ENCODE measurements at places on chromosomes 5 and 9.

DNA sequence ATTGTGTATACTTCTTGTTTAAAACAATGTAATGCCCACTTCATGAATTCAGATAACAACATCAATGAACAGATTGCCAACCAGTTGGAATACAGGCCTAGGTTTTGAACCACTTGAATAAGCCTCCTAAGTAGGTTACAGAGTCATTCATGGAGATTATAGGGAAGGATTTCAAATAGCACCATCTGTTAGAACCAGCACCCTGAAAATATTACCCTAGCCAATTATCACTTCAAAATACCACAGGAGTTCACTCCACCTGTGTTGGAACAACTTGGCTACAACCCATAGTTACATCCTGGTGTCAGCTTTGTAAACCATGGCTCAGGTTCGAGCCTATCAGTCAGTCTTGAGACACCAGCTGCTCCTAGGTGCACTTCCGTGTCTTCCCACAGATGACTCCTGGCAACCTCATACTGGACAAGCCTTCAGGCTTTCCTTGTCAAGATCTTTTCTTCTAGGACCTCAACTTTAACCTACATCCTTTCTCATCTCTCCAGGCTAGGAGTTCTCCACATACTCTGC is 350.0 kb downstream of the DEPDC1B start:
- no peak for DNase-seq

DNA sequence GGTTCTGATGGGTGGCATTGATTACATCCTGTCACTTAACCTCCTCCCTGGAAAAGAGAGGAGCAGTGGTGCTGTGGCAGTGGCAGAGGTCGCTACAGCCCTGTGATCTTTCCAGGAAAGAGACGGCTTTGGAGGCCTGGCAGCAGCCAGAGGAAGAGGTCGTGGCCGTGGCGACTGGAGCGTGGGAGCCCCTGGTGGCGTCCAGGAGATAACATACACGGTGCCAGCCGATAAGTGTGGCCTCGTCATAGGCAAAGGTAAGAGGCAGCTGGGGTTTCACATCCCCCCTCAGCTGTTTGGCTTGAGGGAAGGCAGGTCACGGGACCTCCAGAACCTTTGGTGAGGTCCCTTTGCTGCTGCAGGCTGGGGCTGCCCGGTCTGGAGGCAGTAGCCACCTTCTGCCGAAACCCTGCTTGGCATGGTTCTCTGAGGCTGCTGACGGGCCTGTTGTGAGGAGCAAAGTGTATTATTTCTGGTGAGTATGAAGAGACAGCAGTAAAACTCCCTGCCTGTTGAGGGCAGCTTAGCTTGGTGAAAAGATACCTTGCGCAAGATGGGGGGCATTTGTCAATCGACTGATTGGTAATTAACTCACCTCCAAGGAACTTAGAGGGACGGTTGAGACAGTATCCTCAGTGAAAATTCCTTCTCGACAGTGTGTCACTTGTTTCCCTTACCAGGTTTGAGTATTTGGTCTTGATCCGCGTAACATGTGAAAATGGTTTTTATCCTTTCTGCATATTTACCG is 38.0 kb upstream of the PRDM12 start:
- DNase-seq = peak; percentile 22

GRCh38 chr9:4742246-4742645 is 1.2 kb upstream of the AK3 start:
- DNase-seq = peak; percentile 47

GRCh38 chr9:93667006-93667405 is 90.6 kb downstream of the PHF2 start:
- no peak for DNase-seq

DNA sequence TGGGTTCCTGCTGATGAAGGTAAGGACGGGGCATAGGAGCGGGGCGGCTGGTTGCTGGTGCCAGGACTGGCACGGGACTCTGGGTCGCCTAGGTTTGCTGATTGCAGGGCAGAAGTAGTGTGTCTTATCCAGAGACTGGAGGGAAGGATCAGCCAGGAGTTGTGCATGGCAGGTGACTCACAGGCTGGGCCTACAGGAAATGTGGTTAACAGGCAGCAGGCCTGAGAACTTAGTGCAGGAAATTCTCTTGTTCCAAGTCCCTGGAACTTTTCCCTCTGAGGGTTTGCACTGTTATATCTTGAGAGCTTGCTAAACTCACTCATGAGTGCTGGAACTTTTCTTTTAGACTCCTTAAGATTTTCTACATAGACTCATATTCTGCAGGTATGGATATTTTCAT is 95.1 kb downstream of the ANXA2R start:
- DNase-seq = peak; percentile 95

GRCh38 chr5:131991593-131992324 is 19.7 kb downstream of the ACSL6 start:
- no peak for DNase-seq

- no peak for DNase-seq
Observed at GRCh38 chr9:123343443-123344191, 12.4 kb upstream of the CRB2 start.

GRCh38 chr9:731474-731873 is 110.0 kb upstream of the DMRT1 start:
- no peak for DNase-seq

GRCh38 chr9:136062657-136063439 is 32.2 kb downstream of the NACC2 start:
- no peak for DNase-seq

GRCh38 chr5:72441862-72442540 is 65.2 kb downstream of the ZNF366 start:
- peak; percentile 97 for DNase-seq

DNA sequence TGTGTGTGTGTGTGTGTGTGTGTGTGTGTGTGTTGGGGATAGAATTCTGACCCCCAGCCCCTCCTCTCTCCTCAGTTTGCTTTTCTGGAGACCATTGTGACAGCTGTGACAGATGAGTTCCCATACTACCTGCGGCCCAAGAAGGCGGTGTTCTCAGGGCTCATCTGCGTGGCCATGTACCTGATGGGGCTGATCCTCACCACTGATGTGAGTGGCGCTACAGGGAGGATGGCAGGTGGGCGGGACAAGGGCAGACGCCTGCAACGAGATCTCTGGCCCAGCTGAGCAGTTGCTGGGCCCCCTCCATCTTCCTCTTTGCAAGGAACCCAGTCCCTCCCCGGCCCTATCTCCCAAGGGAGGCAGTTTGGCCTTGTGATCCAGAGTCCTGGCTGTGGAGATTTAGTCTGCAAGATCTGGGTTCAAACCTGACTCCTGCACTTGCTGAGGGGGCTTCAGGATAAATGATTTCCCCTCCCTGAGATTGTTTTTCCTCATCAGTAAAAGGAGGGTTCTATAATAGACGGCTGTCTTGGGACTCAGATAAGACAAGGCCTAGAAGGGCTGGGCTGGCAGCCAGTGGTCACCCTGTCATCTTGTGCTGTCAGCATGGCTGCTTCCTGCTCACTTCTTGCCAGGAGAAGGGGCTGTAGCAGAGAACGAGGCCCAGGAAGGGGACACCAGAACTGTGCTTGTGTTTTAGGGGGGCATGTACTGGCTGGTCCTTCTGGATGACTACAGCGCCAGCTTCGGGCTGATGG is 14.1 kb downstream of the SLC6A7 start:
- DNase-seq = no peak

GRCh38 chr5:54049144-54049543 is 261.2 kb downstream of the ARL15 start:
- peak; percentile 6 for DNase-seq

DNA sequence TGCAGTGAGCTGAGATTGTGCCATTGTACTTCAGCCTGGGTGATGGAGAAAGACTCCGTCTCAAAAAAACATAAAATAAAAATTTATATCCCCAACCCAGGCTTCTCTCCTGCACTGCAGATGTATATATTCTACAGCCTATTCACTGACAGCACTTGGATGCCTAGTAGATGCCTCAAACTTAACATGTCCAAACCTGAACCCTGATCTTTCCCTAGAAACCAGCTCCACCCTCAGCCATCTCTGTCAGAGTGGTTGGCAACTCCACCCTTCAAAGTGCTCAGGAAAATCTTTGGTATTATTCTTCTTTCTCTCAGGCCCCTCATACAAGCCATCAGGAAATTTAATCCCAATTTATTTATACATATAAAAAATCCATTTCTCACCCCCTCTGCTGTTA is 36.9 kb upstream of the TXN start:
- DNase-seq = no peak

- DNase-seq = peak; percentile 73
Observed at GRCh38 chr9:93302586-93303257, 118.8 kb downstream of the WNK2 start.

DNA sequence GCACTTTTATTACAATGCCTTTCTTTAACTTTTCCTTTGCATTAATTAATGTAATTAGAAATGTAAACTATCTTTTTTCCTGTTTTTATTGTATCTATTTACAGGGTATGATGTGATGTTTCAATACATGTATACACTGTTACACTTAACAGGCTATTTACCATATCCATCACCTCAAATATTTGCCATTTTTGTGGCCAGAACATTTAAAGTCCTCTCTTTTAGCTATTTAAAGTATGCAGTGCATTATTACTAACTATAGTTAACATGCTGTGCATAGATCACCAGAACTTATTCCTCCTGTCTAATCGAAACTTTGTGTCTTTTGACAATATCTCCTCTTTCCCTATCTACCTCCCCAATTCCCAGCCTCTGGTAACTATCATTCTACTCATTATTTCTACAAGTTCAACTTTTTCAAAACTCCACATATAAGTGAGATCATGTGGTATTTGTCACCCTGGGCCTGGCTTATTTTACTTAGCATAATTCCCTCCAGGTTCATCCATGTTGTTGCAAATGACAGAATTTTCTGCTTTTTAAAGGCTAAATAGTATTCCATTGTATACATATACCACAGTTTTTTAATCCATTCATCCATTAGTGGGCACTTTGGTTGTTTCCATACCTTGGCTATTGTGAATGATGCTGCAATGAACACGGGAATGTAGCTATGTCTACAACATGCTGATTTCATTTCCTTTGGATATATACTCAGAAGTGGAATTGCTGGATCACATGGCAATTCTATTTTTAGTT is 32.8 kb downstream of the OR2K2 start:
- peak; percentile 31 for DNase-seq

DNA sequence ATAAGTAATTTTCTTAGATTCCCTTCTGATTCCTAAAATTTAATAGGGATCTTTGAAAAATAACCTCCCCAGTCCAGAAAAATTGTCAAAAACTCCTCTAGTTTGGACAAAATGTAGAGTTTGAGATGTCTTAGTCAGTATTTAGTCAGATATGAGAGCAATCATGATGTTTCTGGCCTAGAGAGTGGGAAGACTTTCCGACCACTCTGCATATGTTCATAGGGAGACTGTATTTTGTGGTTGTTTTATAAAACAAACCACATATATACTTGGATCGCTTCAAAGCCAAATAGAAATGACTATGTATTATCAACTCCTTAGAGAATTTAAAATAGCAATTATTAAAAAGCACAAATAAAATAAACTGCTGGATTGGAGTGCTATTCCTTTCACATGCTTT is 15.8 kb downstream of the ZFAND5 start:
- no peak for DNase-seq

DNA sequence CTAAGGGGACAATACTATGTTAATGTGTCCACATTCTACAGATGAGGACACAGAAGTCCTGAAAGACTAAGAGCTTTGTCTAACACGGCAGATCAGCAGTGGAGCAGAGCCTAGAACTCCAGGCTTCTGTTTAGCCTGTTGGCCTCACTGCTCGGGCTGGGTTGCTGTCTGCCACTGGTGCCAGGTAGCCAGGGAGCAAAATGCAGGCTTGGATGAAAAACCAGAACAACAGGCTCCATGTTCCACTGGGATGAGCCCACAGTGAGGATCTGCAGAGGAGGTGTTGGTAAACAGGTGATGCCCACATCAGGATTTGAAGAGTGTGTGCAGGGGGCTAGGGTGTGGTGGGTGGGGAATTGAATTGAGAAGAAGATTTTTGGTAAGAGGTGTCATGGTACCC is 114.0 kb upstream of the TBC1D2 start:
- DNase-seq = no peak

GRCh38 chr9:7970681-7971330 is 171.2 kb upstream of the DMAC1 start:
- no peak for DNase-seq

GRCh38 chr9:105959531-105959930 is 265.2 kb downstream of the TMEM38B start:
- DNase-seq = no peak

GRCh38 chr5:65925601-65926275 is 637 bp upstream of the ERBIN start:
- peak; percentile 89 for DNase-seq

- DNase-seq = no peak
Observed at GRCh38 chr5:61632064-61632463, 300.0 kb downstream of the ZSWIM6 start.

DNA sequence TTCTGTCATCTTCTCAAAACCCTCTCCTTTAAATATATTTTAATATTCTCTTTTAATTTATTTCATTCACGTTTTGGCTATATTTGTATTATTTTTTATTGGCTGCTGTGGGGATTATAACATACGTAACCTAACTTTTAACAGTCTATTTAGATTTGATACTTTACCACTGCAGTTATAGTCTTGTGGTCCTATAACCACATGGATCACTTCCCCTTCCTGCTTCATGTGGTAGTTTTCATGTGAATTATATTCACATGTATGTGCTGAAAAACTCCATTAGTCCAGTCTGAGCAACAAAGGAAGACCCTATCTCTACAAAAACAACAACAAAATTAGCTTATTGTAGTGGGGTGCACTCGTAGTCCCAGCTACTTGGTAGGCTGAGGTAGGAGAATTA is 34.3 kb downstream of the CENPP start:
- DNase-seq = no peak

DNA sequence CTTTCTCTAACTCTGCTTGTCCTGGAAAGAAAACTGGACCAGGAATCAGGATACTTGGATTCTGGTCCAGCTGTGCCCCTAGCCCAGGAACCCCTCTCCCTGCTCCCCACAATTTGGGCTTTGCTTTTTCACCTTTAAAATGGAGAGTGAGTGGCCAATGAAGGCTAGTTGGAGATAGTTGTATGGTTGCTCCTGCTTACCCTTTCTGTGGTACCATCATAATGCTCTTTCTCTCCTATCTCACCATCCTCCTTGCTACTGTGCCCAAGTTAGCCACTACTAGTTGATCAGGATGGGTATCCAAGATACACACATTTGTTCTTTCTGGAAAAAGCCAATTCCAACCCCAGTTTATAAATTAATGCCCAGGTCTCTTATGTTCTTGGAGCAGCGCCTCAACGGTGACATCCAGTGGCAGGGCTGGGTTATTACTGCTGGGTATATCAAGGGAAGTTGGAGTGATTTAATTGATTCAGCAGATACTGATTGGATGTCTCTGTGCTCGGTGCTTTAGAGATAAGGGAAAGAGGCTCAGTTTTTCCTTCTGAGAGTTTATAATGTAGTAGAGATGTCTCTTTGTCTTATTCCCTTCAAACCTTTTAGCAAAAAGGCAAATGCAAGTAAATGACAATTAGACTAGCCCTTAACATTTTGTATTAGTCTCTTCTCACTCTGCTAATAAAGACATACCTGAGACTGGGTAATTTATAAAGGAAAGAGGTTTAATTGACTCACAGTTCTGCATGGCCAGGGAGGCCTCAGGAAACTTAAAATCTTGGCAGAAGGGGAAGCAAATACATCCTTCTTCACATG is 38.5 kb downstream of the FAXDC2 start:
- DNase-seq = peak; percentile 71

- no peak for DNase-seq
Observed at GRCh38 chr9:130254747-130255630, 10.6 kb upstream of the HMCN2 start.

GRCh38 chr9:134959126-134959970 is 41.6 kb upstream of the FCN1 start:
- DNase-seq = no peak

Measured in ELR (cell line).